ENCODE measurements at places on chromosomes 13 and 19.

DNA sequence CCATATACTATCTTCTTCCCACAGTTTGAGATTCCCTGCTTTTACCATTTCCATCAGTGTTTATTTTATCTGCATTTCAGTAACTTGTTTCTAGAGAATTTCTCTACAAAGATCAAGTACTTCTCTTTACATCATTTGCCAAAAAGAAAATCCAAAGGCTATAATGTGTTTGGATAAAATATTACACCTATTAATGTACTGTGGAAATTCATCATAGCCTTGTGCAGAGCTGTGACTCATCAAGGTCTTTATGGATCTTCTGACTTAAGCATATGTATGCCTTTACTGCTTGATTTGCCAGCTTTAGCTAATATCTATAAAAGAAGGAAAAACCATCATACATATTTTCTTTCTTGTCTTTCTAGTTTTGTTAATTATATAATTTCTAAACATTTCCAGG is 9.6 kb upstream of the HTR2A start:
- DNase-seq = no peak

DNA sequence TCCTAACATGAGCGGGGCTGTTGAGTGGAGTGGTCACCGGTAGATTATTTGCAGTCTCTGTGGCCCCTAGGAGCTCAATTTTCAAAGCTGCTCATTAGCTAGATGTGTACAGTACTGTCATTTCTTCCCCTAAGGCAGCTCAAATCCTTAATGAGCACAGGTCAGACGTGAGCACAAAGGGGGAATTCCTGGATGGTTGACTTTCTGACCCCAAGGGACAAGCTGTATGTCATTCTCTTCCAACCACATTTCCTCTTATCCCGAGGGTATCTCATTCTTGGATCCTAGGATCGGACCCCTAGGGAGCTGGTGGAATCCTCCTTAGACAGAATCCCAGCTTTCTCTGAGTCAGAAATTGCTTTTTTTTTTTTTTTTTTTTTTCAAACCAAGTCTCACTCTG is 5.7 kb upstream of the OR7G3 start:
- DNase-seq = no peak

- no peak for DNase-seq
These were observed 1.3 kb upstream of the GALP start for GRCh38 chr19:56174550-56174949.

DNA sequence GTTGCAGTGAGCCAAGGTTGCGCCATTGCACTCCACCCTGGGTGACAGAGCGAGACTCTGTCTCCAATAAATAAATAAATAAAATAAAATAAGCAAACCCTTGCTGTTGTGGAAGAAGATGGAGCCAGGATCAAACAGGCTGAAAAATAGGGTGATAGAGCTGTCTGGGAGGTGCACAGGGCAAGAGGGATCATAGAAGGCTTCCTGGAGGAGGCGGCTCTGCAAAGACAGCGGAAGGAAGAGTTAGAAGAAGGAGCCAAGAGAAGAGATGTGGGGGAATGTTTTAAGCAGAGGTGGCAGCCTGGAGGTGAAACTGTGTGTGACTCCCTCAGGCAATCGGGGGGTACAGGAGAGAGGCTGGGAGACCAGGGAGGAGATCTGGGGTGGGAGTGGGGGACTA is 40.6 kb downstream of the ZNRF4 start:
- DNase-seq = no peak

GRCh38 chr13:112889351-112890290 is 79.4 kb upstream of the MCF2L start:
- DNase-seq = no peak

GRCh38 chr19:55778331-55778730 is 9.4 kb downstream of the RFPL4AL1 start:
- DNase-seq = no peak

- no peak for DNase-seq
These were observed 3.9 kb upstream of the RCBTB2 start for GRCh38 chr13:48536621-48537250.

GRCh38 chr13:78826312-78826711 is 167.4 kb upstream of the OBI1 start:
- DNase-seq = no peak

GRCh38 chr13:86003029-86003428 is 203.8 kb upstream of the SLITRK6 start:
- DNase-seq = no peak

DNA sequence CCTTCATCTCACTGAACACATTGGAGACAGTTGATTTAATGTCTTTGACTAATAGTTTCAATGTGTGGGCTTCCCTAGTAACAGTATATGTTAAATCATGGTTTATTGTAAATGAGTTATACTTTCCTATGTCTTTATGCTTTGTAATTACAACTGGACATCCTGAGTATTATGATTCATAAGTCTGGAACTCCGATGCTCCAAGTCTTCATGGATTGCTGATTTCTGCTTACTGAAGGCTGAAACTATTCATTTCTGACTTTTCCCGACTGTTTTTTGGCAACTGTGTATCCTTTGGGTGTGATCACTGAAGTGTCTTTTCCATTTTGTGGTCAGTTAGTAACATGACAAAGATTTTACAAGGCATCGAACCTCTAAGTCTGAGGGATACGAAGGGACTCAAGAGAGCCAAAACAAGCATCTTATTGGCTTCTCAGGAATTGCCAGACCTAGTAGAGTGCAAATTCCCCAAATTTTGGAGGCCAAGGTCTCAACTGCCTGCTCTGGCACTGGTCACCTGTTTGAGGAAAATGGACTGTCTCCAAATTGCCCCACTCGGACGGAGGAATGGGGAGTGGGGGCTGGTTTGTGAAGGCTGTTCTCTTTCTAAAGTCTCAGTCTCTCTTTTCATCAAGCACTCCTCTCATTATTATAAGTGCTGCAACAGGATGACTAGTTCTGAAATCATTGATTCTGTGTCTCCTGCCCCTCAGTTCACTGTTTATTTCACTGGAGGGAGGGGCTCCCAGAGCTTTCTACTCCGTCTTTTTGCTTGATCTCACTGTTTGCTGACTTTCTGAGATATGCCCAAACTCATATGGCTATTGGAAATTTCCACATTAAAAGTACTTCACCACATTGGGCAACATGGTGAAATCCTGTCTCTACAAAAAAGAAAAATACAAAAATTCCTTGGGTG is 20.2 kb upstream of the CD70 start:
- no peak for DNase-seq

- DNase-seq = no peak
These were observed 11.8 kb upstream of the ERFL start for GRCh38 chr19:41939861-41940730.

DNA sequence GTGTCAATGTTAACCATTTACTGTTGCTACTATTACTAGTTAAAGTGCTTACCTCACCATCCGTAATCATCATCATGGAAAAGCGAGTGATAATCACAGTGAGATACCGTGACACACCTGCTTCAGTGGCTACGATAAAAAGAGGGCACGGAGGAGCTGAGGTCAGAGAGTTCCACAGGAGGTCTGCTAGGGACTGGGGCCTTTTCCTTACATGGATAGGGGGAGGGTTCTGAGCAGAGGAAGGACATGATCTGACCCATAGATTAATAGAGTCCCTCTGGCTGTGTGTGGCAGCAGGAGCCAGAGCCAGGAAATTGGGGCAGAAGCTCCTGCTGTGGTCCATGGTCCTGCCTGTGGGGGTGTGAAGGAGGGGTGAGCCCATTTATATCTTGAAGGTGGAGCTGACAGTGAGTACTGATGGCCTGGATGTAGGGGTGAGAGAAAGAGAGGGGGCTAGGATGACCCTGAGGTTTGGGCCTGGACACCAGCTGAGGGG is 136.7 kb downstream of the SIPA1L3 start:
- DNase-seq = no peak

- DNase-seq = no peak
These were observed 10.3 kb downstream of the ZNF480 start for GRCh38 chr19:52307275-52307674.

DNA sequence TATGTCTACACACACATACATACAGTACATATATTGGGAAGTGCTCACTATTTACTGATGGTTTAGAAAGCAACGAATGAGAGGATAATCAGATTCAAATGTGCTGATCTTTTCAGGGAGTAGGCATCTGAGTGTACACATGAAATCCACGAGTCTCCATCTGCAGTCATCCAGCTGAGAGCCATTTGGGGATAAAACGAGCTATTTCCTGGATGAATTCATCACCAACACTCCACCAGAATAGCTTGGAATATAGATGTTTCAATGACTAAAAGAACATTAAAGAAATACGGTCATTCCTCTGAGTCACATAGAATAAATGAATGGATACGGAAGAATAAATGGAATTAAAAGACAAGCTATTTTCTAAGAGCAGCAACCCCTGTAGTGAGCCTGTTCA is 721.6 kb upstream of the ARGLU1 start:
- DNase-seq = no peak

- no peak for DNase-seq
These were observed 4.9 kb upstream of the PTBP1 start for GRCh38 chr19:792306-792885.

- no peak for DNase-seq
These were observed 11.9 kb downstream of the GADD45B start for GRCh38 chr19:2487842-2488241.

DNA sequence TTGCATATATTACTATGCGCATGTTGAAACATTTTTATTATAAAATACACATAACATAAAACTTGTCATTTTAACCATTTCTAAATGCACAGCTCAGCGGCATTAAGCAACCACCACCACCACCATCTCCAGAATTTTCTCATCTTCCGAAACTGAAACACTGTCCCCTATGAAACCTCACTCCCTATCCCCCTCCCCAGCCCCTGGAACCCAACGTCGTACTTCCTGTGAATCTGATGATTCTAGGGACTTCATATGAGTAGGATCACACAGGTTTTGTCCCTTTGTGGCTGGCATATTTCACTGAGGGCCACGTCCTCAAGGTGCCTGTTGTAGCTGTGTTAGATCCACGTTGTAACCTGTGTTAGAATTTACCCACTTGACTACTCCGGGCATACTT is 716 bp upstream of the MAP2K2 start:
- no peak for DNase-seq

- no peak for DNase-seq
These were observed 45.4 kb upstream of the GPR183 start for GRCh38 chr13:99352351-99353245.

- DNase-seq = no peak
These were observed 226.8 kb downstream of the RAP2A start for GRCh38 chr13:97660594-97661260.

DNA sequence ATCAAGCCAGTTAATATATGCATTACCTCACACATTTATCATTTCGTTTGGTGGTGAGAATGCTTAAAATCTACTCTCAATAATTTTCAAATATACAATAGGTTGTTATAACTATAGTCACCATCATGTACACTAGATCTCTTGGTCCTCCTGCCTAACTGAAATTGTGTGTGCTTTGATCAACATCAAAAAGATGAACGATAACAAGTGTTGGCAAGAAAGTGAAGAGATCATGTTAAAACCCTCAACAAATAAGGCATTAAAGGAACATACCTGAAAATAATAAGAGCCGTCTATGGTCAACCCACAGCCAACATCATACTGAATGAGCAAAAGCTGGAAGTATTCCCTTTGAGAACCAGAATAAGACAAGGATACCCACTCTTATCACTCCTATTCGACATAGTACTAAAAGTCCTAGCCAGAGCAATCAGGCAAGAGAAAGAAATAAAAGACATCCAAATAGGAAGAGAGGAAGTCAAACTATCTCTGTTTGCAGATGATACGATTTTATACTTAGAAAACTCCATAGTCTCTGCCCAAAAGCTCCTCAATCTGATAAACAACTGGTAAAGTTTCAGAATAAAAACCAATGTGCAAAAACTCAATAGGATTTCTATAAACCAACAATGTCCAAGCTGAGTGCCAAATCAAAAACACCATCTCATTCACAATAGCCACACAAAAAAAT is 27.9 kb upstream of the OR10H1 start:
- DNase-seq = no peak

- no peak for DNase-seq
These were observed 530.0 kb downstream of the PCDH9 start for GRCh38 chr13:66700117-66700601.

DNA sequence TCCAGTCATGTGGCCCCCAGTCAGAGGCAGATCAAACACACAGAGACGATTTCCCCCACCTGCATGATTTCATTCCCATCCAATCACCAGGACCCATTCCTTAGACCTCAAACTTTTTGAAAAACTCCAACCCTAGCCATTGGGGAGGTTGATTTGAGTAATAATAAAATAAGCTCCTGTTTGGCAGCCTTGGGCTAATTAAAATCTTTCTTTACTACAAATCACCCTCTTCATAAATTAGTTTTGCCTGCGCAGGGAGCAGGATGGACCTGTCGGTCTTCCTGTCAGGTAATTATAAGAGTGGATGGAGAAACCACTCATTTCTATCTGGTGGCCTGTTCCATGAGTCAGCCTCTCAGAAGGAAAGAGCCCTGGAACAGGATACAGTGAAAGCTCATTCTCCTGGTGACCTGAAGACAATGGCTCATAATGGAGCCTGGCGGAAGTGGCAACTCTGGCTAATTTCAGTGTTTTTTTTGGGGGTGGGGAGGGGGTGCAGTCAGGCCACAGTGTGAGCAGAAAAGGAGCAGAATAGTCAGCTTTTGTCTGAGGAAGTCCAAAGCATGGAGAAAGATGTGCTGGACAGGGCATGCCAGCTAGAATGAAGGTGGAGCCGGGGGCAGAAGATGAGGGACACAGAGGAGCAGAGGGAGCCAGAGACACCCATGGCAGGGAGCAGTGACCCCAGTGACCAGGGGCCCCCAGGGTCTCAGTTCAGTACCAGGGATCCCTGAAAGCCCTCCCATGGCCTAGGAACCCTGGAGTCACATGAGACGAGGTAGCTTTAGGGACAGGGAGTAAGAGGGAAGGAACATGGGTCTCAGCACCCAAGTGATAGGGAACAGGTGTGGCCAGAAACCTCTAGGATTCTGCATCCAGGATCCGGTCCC is 31.8 kb upstream of the PSG9 start:
- DNase-seq = no peak

DNA sequence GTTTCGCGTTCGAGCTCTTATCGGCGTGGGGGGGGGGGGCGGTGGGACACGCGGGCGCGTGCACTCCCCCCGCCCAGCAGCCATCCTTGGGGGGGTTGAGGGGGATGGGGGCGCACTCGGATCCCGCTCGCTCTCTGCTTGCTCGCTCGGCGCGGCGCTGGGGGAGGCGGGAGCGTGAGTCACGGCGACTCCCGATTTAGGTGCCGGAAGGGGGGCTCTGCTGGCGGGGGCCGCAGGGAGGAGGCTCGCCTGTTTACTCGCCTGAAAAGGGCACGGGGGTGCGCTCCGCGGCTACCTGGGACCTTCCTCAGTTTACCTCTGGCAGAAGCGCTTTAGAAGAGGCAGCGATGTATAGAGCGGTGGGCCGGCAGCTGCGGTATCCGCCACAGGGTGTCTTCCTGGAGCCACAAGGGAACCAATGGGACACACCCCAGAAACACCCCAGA is 1.1 kb upstream of the PDE4A start:
- no peak for DNase-seq

Measured in HEK293T (cell line).